Gastrocnemius medialis (tissue), 4 donors: ENCODE measurements at places on chromosomes 11 and 22.
A peak's percentile ranks its signal among the peaks of the same experiment; 100 is the strongest.

DNA sequence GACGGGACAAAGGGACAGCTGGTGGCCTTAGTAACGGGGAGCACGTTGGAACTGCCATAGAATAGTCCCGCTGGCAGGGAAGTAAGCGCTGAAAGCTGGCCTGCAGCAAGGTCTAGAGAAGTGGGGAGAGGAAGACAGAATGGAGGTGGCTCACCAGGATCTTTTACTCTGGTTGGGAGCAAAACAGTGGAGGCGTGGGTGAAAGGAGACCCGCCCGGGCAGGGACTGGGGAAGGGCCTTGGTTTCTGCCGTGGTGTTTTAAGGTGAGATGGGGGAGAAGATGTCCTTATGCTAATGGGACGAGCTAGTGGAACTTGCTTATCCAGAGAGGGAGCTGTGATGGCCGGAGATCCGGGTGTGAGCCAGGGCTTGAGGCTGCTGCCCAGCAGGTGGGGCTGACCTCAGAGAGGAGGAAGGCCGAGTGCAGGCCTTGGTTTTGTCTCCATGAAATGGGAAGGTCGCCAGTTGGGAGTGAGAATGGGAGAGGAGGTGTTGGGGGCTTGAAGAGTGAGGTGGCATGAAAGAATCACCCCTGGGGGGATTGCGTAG, 56.4 kb upstream of the CTTN start:
- no peaks in the 10 kb centered on the region for H3K27me3 ChIP-seq
- no peak overlapping the region for H3K4me3 ChIP-seq
- DNase-seq: no peak
- peaks cover 72% of the 10 kb centered on the region for H3K36me3 ChIP-seq
- no peaks in the 10 kb centered on the region for H3K4me1 ChIP-seq

DNA sequence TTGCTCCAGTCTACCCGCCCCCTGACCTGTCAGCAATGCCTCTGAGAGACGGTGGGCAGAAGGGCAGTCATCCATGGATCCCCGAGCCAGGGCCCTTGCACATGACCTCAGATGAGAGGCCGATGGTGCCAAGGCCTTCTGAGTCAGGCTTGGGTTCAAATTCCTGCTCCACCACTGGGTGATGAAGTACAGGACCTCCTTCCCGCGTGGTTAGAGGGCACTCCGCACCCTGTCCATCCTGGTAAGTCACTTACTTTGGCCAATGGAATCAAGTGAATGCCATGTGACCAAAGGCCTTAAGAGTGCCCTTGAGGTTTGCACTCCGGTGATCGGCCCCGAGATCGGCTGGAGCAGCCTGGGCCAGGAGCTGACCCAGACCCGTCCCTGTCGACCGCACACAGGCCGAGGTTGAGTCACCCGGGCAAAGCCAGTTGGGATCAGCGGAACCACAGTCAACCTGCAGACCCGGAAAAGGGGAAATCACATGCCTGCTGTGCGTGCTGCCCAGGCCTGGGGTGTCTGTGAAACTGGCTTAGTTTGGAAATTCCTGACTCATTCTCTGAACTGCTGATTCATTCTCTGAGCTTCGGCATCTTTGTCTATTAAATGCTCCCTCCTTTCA, 48.9 kb downstream of the RTL6 start:
- no peak overlapping the region for H3K27ac ChIP-seq
- H3K4me3 ChIP-seq: no peak overlapping the region
- no peaks in the 10 kb centered on the region for H3K27me3 ChIP-seq
- no peaks in the 10 kb centered on the region for H3K36me3 ChIP-seq
- no peak for DNase-seq

DNA sequence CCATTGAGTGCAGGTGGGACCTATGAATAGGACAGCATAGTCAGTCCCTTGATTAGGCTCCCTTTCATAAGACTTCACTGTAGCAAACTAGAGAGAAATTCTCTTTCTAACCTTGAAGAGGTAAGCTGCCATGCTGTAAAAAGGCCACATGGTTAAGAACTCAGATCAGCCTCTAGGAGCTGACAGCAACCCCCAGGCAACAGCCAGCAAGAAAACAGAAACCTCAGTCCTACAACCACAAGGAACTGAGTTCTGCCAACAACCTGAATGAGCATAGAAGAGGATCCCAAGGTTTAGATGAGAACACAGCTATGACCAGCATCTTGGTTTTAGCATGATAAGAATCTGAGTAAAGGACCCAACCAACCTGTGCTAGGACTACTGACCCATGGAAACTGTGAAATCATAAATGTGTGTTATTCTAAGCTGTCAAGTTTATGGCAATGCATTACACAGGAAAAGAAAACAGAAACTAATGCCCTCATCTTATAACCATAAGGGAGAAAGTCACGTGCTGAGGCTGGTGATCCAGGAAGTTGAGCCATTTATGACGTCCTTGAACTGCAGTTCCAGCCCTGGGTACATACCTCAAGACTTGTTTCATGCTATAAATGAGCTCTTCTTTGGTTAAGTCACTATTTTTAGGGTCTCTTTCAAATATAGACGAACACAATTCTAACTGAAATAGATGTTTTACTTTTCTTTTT, 43.3 kb downstream of the RAB38 start:
- DNase-seq: no peak
- no peaks in the 10 kb centered on the region for H3K36me3 ChIP-seq
- no peaks in the 10 kb centered on the region for H3K27me3 ChIP-seq
- no peak overlapping the region for H3K4me3 ChIP-seq

- H3K4me1 ChIP-seq: no peaks in the 10 kb centered on the region
- H3K27ac ChIP-seq: no peak overlapping the region
- H3K4me3 ChIP-seq: peak overlapping the region; percentile 47
- no peak for DNase-seq
- H3K27me3 ChIP-seq: peaks cover 35% of the 10 kb centered on the region
Observed at GRCh38 chr11:119585043-119585781, 143.8 kb downstream of the NECTIN1 start.

DNA sequence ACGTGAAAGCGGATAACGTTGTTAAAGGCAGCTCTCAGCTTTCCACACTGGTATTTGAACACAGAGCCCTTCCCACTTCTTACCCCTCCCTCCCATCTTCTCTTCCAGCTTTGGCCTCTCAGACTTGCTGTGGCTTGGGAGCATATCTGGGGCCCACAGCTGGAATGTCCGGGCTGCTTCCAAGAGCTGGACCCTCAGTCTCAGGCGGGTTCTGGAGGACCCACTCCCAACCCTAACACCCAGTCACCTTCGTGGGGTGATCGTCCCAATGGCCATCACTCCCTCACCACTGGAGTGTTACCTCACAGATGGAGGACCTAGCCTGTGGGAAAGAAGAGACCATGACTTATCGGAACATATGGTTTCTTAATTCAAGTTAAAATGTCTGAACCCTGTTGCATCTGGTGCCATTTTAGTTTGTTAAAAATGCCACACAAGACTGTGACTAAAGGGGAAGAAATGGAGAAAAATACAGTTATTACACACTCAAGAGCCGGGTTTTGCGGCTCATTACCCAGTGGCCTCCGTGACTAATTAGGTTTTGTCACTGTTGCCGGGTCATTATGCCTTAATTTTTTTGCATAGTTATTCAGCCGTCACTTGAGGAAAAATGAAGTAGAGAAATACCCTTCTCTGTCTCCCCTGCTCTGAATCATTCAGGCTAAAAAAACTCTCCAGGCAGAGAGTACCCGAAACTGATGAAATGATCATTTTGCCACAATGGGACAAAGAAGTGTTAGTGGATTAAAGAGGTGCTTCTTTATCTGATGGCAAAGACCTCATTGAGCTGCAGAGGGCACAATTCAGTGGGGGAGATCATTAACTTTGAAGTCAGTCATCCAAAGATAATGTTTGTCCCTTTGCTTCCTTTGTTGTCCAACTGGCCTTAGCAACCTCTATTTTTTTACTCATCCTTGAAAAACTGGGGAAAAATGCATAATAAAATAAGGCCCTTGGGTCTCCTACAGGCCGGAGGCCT, 87.2 kb upstream of the HTATIP2 start:
- no peaks in the 10 kb centered on the region for H3K4me1 ChIP-seq
- DNase-seq: no peak
- no peak overlapping the region for H3K4me3 ChIP-seq

GRCh38 chr11:19110295-19110694, 6.7 kb upstream of the ZDHHC13 start:
- no peaks in the 10 kb centered on the region for H3K27me3 ChIP-seq
- no peak overlapping the region for H3K4me3 ChIP-seq
- H3K36me3 ChIP-seq: no peaks in the 10 kb centered on the region
- H3K27ac ChIP-seq: peak overlapping the region; percentile 69
- peaks cover 7% of the 10 kb centered on the region for H3K4me1 ChIP-seq

DNA sequence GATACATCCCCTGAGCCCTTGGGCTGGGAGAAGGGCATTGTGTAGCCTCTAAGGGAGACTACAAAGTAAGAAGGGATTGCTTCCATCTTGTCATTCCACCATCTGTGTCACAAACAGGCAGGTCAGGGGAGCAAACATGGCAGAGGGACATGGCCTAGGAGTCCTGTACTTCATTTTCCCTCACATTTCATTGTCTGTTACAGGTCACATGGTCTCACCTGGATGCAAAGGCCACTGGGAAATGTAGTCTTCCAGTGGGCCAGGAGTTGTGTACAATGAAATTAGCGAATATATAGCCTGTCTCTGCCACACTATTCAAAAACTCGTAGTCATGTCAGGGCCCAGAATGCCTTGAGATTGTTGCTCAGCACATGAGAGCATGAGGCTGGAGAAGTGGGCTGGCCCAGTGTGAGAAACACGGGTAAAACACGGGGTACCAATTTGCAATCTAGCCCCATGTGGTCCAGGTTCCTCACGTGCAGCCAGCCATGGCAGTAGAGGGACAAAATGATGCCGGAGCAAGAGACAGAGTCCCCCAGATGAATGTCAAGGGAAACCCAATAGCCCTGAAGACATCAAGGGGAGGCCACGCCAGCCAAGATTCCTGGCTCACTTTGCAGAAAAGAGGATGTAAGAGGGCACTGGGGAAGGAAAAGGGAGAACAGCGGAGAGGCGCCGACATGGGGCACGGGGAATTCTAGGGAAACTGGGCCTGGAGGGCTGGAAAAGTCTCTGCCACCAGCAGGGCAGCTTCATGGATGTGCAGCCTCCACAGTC, 47.7 kb upstream of the EMID1 start:
- H3K27ac ChIP-seq: no peak overlapping the region
- peaks cover 11% of the 10 kb centered on the region for H3K4me1 ChIP-seq
- no peaks in the 10 kb centered on the region for H3K36me3 ChIP-seq
- no peak overlapping the region for H3K4me3 ChIP-seq
- no peaks in the 10 kb centered on the region for H3K27me3 ChIP-seq
- no peak for DNase-seq

GRCh38 chr11:30091246-30091645, 74.4 kb upstream of the KCNA4 start:
- H3K36me3 ChIP-seq: no peaks in the 10 kb centered on the region
- no peak for DNase-seq
- H3K27ac ChIP-seq: no peak overlapping the region
- no peak overlapping the region for H3K4me3 ChIP-seq
- no peaks in the 10 kb centered on the region for H3K4me1 ChIP-seq
- H3K27me3 ChIP-seq: no peaks in the 10 kb centered on the region

DNA sequence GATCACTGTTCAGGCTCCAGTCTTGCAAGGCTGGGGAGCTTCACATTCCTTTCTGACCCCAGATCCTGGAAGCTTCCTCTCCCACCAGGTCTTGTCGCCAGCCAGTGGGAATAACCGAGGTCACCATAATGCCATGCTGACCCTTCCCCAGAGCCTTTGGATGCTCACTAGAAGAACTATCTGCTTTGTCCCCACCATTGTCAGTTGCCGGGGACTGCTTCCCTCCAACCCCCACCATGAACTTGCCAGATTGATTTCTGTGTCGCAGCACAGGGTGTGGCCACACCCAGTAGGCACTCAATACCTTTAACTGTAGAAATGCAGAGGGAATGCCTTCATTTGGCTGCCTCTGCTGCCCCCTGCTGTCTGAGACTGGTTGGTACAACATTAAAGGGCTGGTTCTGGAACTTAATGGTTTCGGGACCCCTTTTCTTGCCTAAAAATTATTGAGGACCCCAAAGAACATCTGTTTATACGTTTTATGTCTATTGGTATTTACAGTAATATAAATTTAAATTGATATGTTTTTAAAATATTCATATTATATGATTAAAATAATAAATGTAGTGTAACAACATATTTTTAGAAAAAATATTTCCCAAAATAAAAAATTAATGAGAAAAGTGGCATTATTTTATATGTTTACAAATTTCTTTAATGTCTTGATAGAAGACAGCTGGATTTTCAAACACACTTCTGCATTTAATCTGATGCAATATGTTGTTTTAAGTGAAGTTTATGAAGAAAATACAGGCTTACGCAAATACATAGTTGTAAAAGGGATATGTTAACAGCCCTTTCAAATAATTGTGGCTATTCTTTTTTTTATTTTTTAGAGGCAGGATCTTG, 6.7 kb upstream of the GDPD5 start:
- H3K4me1 ChIP-seq: no peaks in the 10 kb centered on the region
- no peak overlapping the region for H3K4me3 ChIP-seq
- H3K36me3 ChIP-seq: no peaks in the 10 kb centered on the region
- no peak overlapping the region for H3K27ac ChIP-seq

DNA sequence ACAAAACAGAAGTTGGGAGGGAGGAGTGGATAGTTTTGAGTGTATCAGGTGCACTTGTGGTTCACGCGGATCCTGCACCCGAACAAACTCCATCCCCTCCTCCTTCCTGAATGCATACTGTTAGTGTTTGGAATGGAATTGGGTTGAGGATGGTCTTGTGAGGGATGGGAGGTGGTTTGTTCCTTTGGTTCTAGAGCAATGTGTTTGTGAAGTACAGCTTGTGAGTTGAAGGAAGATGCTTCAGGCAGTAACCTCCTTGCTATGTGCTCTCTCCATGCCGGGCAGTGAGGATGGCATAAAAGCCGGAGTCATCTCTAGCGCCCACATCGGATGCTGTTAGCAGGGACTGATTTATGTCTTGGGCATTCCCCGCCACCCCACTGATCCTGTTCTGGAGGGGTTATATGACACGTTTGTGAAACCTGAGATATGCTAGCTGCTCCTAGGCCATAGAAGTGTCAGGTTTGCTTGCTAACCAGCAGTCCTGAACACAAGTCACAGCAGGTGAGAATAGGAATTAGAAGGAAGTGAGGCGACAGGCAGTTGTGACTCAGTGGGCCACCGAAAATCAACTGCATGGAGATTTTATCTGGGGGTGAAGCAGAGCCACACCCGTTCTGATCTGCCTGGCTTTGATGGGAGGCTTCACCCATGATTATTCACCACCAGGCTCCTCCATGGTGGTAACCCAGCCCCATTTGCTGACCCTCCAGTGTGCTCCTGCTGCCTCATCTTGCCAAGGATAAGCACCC, 2.2 kb downstream of the BCR start:
- peak overlapping the region; percentile 53 for H3K4me3 ChIP-seq
- no peaks in the 10 kb centered on the region for H3K36me3 ChIP-seq
- no peak for DNase-seq
- peaks cover 41% of the 10 kb centered on the region for H3K4me1 ChIP-seq

DNA sequence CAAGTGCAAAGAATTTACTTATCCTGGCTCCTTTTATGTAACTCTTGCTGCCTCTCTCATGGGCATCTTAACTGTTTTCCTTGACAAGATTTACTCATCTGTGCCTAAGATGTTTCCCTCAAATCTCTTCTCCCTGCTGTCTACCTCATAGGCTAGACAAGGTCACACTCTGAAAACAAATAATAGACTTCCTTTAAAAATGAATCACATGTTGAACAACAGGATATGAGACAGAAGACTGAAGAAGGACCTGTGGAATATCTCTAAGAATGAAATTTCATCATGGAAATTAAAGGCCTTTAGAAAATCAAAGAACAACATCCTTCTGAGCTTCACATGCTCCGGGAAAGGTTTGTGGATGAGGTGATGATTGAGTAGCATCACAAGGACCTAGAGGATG, 6.0 kb upstream of the SCGB2A2 start:
- H3K4me1 ChIP-seq: no peaks in the 10 kb centered on the region
- no peaks in the 10 kb centered on the region for H3K27me3 ChIP-seq
- H3K36me3 ChIP-seq: no peaks in the 10 kb centered on the region
- H3K27ac ChIP-seq: no peak overlapping the region
